ENCODE measurements at places on chromosomes 6 and 20.
A peak's percentile ranks its signal among the peaks of the same experiment; 100 is the strongest.

GRCh38 chr20:47868236-47868635 lies 83.0 kb upstream of the SULF2 start:
- DNase-seq, result no peak

GRCh38 chr20:37233548-37234253 lies 27.9 kb downstream of the GHRH start:
- DNase-seq, result no peak

DNA sequence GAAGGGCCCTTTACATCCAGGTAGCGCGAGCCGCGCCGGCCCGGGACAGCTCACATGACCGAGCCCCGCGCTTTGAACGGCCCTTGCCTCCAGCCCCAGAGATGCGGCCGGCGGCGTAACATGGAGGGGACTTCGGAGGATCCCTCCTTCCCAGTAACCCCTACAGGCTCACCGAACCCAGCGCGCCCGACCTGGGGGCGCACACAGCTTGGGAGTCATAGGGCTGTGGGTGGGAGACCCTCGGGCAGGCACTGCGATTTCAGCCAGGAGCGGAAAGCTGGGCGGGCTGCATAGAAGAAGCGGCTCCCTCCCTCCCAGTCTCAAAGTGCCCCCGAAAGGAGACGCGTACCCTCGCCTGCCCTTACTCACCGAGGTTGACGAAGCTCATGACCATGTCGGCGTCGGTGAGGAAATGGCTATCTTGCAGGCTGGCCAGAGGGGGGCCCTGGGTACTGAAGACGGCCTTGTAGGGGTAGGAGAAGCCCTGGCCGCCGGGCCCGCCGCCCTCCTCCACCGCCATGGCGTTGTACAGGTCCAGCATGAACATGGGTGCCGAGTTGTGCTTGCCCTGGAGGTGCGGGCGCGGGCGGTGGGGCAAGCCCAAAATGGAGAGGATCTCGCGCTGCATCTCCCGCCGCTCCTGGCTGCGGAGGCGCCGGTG lies 975 bp downstream of the BMP7 start:
- DNase-seq, result no peak

DNA sequence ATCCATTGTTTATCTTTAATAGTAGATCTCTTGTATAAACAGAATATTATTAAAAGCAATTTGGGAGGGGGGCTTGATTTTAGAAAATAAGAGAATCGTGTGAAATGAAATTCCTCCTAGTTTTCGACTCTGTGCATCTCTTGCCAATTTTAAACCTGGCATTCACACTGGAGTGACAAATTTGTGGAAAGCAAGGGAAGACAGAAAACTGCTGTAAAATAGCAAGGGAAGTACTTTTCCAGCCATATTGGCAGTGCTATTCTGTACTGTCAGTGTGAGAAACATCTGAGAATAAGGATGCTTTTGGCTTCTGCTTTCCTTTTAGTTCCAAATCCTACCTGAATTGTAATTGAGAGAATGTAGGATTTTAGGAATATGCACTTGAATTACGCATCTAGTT lies 40.2 kb downstream of the TOP1 start:
- no peak for DNase-seq

DNA sequence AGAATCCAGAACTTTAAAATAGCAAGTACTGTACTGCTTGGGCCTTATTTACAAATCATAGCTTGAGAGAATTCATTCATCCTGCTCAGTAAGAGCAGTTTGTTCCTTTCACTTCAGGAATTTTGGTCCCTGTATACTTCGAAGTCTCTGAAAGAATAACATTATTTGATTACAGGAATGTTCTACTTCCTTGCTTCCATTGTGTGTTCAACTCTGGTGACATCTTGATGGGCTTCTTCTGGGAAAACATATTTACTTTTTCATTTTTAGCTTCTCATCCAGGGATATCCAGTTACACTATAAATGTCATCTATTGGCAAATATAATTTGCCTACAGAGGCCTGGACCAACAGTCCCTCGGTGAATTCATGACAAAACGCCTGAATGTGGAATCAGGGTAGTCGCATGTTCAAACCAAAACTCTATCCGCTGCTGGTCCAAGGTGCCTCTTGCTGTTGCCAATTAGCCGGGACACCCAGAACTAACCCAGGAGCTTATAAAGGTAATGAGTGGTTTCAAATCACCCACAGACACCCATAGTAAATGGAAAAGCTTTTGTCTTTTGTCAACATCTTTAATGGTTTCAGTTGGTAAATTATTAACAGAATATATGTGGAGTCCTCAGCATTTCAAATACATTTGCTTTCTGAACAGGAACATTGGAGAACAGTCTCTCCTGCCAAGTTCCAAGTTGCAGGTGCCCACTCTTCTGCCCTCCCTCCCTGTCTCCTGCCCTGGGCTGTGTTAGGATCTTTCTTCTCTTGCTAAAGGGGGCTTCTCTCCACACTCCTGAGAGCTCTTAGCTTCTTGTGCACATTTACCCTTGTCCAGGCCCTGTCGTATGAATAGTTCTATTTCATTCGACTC lies 162.5 kb upstream of the CITED2 start:
- no peak for DNase-seq

DNA sequence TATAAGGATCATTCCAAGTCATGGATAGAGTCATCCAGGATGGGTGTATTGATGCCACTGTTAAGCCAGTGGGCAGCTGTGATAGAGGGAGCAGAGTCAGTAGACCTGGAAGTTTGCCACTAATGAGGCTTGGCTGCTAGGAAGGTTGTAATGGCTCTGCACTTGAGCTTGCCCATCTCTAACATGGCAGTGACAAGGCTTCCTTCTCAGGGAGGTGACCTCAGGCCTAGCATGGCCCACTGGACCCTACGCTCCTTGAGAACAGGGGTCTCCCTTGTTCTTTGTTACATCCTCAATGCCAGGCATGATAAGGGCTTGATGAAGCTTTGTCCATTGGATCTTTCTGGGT lies 155.1 kb downstream of the CD83 start:
- no peak for DNase-seq

DNA sequence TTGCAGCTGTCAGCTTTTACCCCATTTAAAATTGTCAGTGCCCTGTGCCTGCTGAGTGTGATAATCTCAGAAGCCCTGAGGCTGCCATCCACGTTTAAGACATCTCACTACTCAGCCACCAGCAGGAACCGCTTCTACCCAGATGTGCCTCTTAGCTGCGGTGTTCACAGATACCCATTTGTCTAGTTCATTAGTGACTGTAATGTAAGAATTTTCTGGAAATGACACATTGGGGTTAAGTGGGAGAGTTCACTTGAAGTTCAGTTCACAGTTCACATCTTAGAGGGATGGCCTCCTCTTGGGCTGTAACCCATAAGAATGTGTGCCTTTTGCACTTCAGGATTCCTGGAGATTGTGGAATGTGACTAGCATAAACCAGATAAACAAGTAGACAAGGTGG lies 477.7 kb downstream of the BTBD3 start:
- no peak for DNase-seq

DNA sequence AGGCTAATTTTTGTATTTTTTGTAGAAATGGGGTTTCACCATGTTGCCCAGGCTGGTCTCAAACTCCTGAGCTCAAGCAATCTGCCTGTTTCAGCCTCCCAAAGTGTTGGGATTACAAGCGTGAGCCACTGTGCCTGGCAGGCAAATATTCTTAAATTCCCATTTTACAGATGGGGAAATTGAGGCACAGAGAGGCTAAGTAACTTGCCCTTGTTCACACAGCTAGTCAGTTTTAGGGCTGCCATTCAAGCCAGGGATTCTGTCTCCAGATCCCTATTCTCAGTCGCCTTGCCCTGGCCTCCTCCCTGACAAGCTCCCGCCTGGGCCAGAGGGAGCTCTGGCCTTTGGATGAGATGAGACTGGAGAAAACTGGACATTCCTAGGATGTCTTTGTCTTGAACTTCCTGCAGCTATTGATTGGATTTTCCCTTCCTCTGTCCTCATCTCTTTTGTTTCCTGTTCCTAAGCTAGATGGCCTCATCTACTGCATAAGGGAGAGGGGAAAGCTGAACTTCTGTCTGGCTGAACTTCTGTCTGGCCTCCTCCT lies 90.5 kb downstream of the NDUFAF5 start:
- DNase-seq, result no peak

- DNase-seq, result peak; percentile 56
Observed at GRCh38 chr6:70180183-70180900, 122.5 kb downstream of the COL9A1 start.

DNA sequence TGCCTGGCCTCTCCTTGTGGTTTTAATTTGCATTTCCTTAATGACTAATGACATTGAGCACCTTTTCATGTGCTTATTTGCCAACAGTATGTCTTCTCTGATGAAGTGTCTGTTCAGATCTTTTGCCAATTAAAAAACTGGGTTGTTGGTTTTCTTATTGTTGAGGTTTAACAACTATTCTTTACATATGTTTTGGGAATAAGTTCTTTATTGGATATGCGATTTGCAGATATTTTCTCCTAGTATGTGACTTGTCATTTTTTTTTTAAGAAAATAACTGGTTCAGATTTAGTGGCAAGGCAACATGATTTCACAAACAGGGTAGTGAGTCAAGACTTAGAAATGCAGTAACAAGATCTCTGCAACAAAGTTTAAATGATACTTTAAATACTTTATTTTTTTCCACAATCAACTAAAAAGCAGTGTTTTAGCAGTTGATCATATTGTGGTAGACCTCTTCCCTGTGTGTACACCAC lies 67.8 kb downstream of the TIAM2 start:
- DNase-seq, result no peak

DNA sequence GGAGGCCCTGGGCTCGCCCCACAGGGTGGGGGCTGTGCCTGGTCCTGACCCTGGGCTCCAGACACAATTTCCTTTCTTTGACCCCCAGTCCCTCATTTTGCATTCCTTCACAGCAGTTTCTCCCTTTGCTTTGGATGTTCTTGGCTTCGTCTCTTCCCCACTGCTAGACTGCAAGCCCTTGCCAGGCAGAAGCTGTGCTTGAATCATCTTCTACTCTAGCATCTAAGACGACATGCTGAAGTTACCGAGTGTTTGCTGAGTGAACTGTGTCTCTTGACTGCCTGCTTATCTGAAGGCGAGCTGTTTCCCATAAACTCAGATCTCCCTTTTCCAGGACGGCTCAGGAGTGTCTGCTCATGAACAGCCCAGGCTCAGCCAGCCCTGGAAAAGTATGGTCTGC lies 14.3 kb upstream of the SYNDIG1 start:
- no peak for DNase-seq

- no peak for DNase-seq
Observed at GRCh38 chr6:134703206-134703605, 246.7 kb downstream of the ALDH8A1 start.

- no peak for DNase-seq
Observed at GRCh38 chr20:13340088-13340487, 119.0 kb downstream of the ISM1 start.

GRCh38 chr6:48476257-48476656 lies 365.3 kb upstream of the PTCHD4 start:
- DNase-seq, result peak; percentile 2

DNA sequence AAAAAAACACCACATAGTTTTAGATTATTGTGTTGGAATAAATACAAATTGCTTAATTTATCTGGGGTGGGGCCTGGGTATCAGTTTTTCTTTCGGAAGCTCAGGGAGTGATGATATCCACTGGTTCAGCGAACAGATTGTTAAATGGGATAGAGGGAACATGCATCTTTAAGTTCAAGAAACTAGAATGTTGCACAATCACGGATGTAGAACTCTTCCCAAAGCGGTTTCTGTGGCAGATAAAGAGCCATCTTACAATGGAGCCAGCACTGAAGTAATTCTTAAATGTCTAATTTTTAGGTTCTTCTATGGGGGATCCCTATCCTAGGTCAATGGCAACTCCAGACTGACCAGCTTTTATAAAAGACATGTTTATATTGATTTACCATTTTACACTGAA lies 9.7 kb upstream of the RMND1 start:
- no peak for DNase-seq

- no peak for DNase-seq
Observed at GRCh38 chr6:162942866-162943265, 215.1 kb downstream of the PACRG start.

- no peak for DNase-seq
Observed at GRCh38 chr6:111789598-111789997, 83.7 kb downstream of the FYN start.

GRCh38 chr20:15618110-15618509 lies 955.1 kb downstream of the KIF16B start:
- DNase-seq, result no peak

- DNase-seq, result no peak
Observed at GRCh38 chr6:24245275-24245674, 112.6 kb downstream of the DCDC2 start.

All from A673 (cell line).